ENCODE measurements at places on chromosomes 2 and 18.

DNA sequence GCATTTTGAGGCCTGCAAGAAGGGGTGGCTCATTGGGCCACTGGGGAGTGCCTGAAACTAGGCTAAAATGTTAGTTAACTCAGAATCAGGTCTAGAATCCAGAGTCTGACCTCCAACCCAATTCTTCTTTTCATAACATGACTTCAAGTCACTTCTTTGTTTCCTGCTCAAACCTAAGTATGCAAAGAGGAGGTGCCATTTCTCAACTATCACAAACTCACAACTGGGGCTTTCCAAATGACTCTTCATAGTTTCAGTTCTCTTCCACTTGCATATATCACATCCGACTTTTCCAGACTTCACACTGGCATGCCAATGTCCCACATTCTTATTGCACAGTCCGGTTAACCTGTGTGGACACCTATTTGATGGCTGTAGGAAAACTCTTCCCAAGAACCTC, 211.6 kb downstream of the TCF4 start:
- no peak for DNase-seq

GRCh38 chr18:59056706-59057492, 82.8 kb upstream of the SEC11C start:
- DNase-seq, result peak; percentile 20

- DNase-seq, result no peak
Measured at GRCh38 chr2:69097891-69098655, 85.1 kb downstream of the ANTXR1 start.

- peak; percentile 61 for DNase-seq
Measured at GRCh38 chr2:96145036-96145847, at the start of gene DUSP2. Gene DUSP2, minus strand, starts transcription at chr2:96145440. Its CDS starts 86 bp downstream, at chr2:96145354.

GRCh38 chr2:166338831-166339339, 36.9 kb downstream of the SCN9A start:
- DNase-seq, result no peak

DNA sequence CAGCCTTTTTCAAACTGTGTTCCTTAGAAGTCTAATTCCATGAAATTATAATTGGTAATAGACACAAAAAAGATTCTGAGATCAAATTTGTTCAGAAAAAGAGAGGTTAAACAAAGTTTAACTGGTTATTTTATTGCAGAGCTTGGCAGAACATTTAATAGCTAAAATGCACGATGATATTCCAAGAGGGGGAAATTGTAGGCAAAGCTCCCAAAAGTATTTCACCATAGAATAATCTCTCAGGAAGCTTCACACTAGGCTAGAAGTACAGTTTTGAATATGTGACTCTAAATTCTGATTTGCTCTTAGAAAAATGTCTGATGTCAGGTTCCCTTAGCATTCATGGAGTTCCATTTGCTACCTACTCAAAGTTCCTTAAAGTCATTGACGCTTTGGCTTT, 292.4 kb upstream of the SETBP1 start:
- no peak for DNase-seq

DNA sequence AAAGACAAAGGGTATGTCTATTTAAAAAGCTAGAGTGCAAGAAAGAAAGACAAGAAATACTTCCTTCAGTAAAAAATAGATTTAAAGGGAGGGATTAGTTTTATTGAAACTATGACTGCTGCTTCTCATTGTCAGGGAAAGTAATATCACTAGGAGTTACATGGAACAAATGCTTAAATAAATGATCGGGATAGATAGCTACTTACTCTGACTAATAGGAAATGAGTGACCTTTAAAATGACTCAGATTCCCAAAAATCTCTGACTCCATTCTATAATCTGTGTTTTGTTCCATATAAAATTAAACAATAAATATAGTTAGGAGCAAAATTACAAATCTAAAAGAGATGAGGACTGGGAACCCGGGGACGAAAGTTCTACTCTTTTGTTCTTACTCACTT, 669.3 kb downstream of the NR4A2 start:
- no peak for DNase-seq

GRCh38 chr2:96802721-96803120, 13.3 kb upstream of the CNNM3 start:
- DNase-seq, result no peak

DNA sequence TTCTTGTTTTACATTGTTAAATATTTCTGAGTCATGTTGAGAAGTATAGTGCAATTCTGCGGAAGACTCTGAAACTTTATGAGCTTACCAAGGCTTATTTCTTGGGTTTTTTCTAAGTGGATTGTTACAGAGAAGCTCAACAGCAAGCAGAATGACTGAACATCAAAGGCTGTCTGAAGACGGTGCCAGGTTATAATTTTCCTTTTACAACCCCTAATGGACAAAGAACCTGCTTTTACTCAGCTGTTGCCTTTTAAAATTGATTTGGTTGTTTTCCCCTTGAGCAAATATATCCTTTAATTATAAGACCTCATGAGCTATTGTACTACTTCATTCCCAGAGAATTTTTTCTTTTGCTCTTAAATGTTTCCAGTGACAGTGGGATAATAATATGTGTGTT, 41.6 kb downstream of the LAMA3 start:
- DNase-seq, result no peak

DNA sequence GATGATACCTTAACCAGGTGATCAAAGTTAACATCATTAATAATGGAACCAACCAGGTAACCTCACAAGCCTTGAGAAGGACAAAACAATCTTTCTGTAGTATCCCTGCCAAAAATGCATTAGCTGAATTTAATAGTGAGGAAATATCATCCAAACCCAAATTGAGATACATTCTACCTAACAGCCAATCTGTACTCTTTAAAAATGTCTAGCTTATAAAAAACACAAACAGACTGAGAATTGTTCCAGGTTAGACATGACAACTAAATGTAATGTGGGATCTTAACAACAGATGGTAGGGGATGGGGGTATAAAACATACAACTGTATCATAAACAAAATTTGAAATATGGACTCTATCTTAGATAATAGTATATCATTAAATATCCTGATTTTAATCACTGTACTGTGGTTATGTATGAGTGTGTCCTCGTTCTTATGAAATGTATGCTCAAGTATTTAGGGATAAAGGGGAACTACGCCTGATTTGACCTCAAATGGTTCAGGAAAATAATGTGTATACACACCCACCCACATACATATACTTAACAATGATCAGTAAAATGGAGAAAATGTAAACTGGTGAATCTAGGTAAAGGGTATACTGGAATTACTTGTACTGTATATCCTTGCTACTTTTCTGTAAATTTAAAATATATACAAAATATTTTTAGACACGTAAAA, 1.7 kb downstream of the FANCL start:
- DNase-seq, result no peak

- DNase-seq, result no peak
Measured at GRCh38 chr18:57976230-57976773, 67.7 kb upstream of the NEDD4L start.

DNA sequence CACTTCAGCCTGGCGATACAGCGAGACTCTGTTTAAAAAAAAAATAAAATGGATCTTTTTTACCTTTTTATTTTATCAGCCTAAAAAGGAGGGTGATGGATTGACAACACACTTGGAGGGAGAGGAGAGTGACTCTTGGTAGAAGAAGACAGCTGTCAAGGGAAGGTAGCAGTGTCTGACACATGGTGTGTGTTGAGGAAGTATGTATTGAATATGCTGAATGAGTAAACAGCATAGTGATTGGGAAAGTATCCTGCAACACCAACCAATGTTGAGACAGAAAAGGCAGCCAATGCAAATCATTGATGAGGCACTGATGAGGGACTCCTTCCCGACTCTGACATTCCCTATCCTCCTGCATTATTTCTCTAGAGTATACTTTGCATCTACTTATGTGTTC, 306.4 kb downstream of the LPIN1 start:
- no peak for DNase-seq

DNA sequence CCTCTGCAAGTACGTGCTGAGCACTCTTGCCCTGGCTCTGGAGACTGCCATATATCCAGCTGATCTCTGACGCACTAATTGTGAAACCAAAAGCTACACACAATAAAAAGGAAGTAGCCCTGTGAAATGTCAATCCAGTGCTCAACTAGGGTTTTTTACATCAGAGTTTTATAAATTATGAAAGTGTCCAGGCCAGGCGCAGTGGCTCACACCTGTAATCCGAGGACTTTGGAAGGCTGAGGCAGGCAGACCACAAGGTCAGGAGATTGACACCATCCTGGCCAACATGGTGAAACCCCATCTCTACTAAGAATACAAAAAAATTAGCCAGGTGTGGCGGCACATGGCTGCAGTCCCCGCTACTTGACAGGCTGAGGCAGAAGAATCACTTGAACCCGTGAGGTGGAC, 24.5 kb upstream of the PEX13 start:
- DNase-seq, result no peak

GRCh38 chr2:233023007-233023760, 9.3 kb upstream of the NEU2 start:
- no peak for DNase-seq

- DNase-seq, result no peak
Measured at GRCh38 chr2:45909677-45910191, 258.3 kb downstream of the PRKCE start.

DNA sequence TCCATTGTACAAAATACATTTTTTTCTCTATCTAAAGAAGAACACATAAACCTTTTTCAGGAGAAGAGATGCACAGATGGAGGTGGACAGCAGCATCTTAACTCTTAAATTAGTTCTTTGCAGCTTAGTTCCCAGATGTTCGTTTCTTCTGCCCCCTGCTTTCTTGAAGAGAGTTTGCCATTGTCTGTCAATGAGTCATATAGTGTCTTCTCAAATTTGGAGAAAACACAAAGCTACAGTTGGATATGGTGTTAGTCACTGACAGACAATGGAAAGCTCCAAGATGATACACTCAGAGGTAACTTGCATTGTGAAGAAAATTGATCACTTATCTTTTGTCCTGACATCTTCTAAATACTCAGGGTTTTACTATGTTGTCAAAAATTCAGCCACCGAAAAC, 48.8 kb upstream of the TMEFF2 start:
- no peak for DNase-seq

- DNase-seq, result no peak
Measured at GRCh38 chr18:50080932-50081560, 113.9 kb downstream of the MYO5B start.

DNA sequence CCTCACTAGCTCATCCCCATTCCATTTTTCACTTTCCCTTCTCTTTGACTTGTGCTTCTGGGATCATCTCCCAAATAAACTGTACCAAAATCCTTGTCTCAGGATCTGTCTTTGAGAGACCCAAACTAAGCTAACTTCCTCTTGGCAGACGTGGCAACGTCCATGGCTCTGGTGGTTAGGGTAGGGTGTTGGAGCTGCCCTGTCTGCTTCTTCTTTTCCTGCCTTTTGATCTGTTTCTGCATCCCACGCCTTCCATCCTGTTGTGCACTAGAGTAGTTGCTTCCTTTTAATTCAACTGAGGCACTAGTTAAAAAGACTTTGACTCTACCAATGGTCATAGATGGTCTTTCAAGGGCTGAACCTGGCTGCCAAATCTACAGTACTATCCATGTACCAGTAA, 5.5 kb upstream of the MAP4K4 start:
- no peak for DNase-seq

DNA sequence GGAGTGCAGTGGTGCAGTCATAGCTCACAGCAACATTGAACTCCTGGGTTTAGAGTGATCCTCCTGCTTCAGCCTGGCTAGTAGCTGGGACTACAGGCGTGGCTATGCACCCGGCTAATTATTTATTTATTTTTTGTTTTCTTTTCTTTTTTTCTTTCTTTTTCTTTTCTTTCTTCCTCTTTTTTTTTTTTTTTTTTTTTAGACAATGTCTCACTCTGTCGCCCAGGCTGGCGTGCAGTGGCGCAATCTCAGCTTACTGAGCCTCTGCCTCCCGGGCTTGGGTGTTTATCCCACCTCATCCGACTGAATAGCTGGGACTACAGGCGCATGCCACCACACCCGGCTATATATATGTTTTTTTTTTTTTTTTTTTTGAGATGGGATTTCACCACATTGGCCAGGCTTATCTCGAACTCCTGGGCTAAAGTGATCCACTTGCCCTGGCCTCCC, 1.4 kb upstream of the ANXA4 start:
- DNase-seq, result no peak

DNA sequence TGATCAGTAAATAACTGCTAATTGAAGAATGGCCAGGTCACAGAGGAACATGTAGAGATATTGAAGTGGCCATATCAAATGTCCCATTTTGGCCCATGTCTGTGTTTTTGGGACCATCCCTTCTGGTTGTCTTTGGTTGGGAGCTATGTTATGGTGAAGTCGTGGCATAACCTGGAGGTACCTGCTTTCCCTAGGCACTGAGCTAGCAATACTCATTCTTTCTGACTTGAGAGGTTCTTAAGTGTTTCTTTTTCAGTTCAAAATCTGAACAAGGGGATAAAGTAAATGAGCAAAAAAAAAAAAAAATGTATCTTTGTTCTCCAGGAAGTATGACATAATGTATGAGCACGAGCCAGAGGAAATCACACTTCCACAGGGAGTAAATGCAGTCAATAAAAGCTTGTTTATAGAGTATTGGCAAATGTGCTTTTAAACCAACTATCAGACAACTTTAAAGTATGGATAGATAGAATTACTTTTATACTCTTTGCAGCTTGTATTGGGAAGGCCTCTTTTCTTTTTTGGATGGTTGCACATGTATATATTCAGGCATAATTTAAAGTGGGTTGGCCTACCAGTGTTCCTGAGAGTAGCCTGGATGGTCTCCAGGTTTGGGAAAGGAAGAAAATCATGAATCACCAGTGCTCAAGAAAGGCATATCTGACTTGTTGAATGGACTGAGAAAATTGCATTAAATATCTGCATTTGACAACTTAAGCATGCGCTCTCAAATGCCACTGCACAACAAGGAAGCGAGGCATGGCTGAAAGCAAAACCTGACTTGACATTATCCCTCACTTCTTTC, 125.0 kb downstream of the SPHKAP start:
- DNase-seq, result no peak

Measured in HS-27A (cell line).